Activated naive CD4-positive, alpha-beta T cell treated with anti-CD3 and anti-CD28 coated beads, Interleukin-2, amount 50 U/mL, for 72 hours (primary cell): ENCODE measurements at places on chromosomes 5 and 9.

GRCh38 chr5:168407211-168407610, 79.1 kb upstream of the RARS1 start:
- DNase-seq: no peak

DNA sequence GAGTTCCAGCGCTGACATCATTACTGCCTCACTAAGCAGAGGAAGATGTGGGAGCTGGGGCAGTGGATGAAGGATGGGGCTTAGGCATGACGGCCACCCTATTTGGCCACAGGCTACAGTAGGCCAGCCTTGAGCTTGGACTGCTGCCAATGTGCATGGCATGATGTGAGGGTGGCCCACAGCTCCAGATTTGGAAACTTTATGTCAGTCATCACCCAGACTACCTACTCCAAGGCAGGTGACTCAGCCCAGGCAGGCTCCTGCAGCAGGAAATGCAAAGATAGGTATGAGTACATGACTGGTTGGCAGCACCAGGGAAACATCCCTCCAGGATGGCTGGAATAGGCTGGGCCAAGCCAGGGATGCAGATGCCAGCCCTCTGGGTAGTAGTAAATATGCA, 303.6 kb downstream of the SPOCK1 start:
- no peak for DNase-seq

DNA sequence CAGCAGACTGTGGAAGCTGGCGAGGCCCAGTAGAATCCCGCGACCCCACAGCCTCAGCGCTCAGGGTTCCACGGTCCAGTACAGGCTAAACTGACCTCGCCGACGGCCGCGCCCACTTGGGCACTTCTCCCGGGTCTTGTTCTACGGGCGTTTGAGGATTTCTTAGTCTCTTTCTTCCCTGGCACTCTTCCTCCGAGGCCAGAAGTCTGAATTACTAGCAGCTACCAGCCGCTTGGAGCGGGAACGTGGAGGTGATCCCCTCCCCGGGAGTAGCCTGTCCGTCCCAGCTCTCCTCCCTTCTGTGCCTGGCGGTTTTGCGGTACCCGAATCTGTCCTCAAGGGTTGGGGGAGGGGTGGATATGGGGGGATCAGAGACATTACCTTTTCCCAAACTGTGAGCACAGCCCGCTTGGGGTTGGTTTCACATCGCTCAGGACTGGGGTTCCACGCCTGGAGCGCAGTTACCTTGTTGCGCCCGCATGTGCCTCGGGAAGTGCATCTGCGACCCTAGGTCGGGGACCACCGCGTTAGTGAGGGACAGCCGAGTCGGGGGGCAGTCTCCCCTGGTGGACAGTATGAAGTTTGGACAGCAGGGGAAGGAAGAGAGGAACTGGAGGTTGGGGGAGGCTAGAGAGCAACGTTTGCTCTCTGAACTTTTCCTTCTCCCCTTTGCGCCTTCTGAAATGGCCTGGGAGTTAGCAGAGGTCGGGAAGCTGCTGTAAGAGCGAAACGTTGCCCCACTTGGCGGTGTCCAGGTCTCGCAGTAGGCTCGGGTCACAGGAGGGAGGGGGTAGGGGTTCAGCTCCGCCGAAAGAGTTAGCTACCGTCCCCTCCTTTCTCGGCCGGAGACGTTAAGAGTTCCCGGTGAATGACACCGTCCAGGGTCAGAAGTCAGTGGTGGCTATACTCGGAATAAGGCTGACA, 190.8 kb downstream of the MEF2C start:
- no peak for DNase-seq

DNA sequence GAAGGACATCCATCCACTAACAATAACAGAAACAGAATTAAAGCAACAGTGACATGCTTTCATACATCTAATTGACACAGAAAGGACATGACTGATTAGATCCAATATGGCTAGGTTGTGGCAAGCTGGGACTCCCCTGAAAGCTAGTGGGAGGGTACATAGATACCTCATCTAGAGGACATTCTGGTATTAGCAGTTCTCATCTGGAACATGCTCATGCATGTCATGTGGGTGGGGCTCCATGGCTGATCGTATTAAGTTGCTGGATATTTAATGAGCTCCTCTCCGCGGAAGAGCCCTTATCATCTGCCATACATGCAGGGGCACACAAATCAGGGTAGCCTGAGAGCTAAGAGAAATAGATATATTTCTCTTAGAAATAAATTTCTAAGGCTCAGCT, 358.9 kb downstream of the ICE1 start:
- no peak for DNase-seq
